ENCODE measurements at places on chromosomes 6 and 20.

DNA sequence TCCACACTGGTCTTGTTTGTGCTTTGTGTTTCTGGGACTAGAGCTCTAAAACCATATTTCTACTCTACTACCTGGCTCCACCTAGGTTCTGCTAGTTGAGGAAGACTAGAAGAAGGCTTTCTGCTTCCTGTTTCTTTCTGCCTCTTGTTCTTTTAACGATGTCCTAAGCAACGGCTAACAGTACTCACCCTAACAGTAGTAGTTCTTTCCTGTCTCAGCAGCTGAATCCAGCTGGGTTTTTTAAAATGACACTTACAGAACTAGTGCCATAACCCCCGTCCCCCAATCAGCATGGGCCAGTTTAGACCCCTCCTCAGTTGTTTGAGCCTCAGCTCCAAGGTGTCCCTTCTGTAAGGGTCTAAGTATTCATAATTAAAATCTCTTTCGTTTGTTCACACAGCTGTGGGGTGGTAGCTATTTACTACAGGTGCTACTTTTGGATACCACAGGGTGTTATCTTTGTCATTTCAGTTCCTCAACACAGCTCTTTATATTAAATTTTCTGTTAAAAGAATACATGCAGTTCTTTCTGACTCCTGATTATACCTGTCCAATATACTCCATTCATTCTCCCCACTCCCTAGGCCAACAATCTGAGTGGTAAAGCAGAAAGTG is 790.2 kb downstream of the DHX35 start:
- DNase-seq, result no peak

DNA sequence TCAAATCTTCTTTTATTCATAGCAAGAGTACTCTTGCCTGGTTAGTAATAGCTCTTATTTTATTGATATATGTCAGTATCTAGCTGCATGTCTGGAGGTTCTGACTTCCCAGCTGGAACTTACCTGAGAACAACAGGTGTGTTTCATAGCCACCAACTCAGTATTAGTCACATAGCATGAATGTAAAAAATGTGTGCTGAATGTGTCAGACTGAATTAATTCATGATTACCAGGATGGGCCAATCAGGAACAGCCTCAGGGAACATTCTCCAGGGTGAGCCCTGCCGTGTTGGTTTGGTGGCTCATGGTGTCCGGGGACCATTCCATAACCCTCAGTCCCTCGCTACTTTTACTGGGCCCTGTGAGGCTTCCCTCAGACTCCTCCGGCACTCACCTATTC is 99.7 kb downstream of the TULP4 start:
- no peak for DNase-seq

- no peak for DNase-seq
Measured at GRCh38 chr6:154292855-154293519, 63.6 kb downstream of the IPCEF1 start.

DNA sequence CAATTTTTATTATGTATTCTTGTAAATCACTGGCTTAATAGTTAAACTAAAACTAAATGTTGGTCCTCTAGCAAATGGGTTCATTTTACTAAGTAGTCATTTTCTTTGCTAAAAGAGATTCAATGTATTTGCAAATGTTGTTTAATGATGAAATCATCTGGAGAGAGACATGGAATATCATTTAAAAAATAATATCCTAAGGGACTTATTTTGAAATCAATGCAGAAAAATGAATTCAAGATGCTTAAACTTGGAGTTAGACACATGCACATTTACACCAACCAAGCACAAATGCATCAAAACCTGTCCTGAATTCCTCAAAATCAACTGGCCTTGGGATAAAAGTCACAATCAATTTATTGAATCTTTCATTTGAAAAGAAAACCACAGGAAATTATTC is 165.0 kb upstream of the RNF217 start:
- no peak for DNase-seq

DNA sequence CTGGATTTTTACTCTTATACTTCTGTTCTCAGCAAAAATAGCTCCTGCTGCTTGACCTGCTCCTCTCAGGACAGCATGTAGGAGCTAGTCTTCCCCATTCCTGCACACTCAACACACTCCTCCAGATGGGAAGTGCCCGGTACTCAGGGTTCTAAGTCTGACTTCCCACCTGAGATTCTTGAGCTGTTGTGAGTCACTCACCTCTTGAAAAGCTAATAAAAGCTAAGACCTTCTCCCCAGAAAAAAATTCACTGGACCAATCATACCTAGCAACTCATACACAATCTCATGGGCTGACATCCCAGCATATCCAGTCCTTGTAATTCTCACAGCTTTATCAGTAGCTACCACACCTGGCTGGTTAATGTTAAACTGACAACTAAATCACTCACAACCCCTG is 53.5 kb downstream of the TRPC4AP start:
- no peak for DNase-seq

- DNase-seq, result no peak
Measured at GRCh38 chr20:40225596-40225995, 463.4 kb downstream of the MAFB start.

Measured in natural killer cell treated with Interleukin-12 subunit alpha and Interleukin-12 subunit beta and Interleukin-15 and Interleukin-18, amount 100 ng/mL, for 72 hours (primary cell).